ENCODE measurements at places on chromosomes 2 and 18.

GRCh38 chr2:26442707-26443106, 35.2 kb downstream of the OTOF start:
- H3K4me1 ChIP-seq: no peaks in the 10 kb centered on the region
- H3K27me3 ChIP-seq: no peaks in the 10 kb centered on the region
- H3K27ac ChIP-seq: no peak overlapping the region
- no peak overlapping the region for H3K4me3 ChIP-seq
- no peak for DNase-seq

- peaks cover 21% of the 10 kb centered on the region for H3K36me3 ChIP-seq
- H3K27ac ChIP-seq: peak overlapping the region; percentile 48
- no peaks in the 10 kb centered on the region for H3K27me3 ChIP-seq
- peak; percentile 58 for DNase-seq
Measured at GRCh38 chr2:70083344-70084156, 3.7 kb upstream of the PCBP1 start.

GRCh38 chr2:43313642-43314017, 87.2 kb upstream of the ZFP36L2 start:
- H3K27ac ChIP-seq: peak overlapping the region; percentile 74
- H3K27me3 ChIP-seq: no peaks in the 10 kb centered on the region
- H3K36me3 ChIP-seq: no peaks in the 10 kb centered on the region
- H3K4me3 ChIP-seq: no peak overlapping the region
- no peak for DNase-seq

DNA sequence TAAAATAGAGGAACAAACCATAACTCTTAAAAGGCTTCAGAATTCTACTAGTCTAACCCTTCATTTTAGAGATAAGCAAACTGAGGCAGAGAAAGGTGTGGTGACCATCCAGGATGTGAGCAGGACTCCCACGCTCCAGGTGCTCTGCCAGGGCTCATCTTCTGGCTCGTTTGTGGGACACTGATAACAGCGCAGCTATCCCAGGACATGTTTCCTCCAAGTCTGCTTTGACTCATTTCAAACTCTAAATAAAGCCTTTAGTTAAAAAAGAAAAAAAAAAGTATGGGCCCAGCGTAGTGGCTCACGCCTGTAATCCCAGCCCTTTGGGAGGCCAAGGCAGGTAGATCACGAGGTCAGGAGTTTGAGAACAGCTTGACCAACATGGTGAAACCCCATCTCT, 28.4 kb downstream of the CNRIP1 start:
- H3K27ac ChIP-seq: no peak overlapping the region
- no peak for DNase-seq
- no peak overlapping the region for H3K4me3 ChIP-seq
- no peaks in the 10 kb centered on the region for H3K36me3 ChIP-seq
- no peaks in the 10 kb centered on the region for H3K27me3 ChIP-seq
- no peaks in the 10 kb centered on the region for H3K4me1 ChIP-seq

- DNase-seq: no peak
- H3K27me3 ChIP-seq: no peaks in the 10 kb centered on the region
- H3K4me3 ChIP-seq: no peak overlapping the region
- no peaks in the 10 kb centered on the region for H3K4me1 ChIP-seq
- no peaks in the 10 kb centered on the region for H3K36me3 ChIP-seq
Measured at GRCh38 chr2:24055750-24056149, 6.2 kb downstream of the FKBP1B start.

DNA sequence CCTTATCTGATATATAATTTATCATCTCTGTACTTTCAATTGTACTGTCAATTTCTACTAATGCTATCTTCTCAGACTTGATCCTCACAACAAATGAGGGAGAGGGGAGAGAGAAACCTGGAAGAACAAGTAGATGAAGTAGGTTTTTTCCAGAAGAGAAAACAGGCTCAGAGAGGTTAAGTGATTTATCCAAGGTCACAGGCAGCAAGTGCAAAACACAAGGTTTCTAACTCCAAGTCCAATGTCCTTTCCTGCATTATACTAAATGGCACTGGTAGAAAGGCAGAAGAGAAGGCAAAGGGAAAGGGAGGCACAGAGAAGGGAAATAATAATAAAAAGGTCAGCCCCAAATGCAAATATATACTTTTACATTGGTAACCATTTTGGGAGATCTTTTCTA, 7.5 kb downstream of the MEX3C start:
- no peak for DNase-seq
- no peaks in the 10 kb centered on the region for H3K27me3 ChIP-seq
- peaks cover 18% of the 10 kb centered on the region for H3K4me1 ChIP-seq
- no peaks in the 10 kb centered on the region for H3K36me3 ChIP-seq
- H3K27ac ChIP-seq: no peak overlapping the region

GRCh38 chr2:208334230-208334629, 68.2 kb downstream of the PIKFYVE start:
- H3K4me1 ChIP-seq: no peaks in the 10 kb centered on the region
- H3K27me3 ChIP-seq: no peaks in the 10 kb centered on the region
- H3K36me3 ChIP-seq: peaks cover 63% of the 10 kb centered on the region
- H3K27ac ChIP-seq: no peak overlapping the region

DNA sequence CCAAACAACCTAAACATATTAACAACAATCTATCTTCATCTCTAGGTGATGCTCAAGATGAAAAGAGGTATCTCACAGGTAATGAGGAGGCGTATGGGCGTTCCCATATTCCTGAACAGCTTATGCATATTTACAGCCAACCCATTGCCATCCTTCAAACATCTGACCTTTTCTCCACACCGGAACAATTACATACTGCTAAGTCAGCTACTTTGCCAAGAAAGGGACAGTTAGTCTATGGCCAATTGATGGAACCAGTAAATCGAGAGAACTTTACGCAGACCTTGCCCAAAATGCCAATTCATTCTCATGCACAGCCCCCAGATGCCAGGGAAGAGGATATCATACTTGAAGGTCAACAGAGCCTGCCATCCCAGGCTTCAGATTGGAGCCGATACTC, 68.0 kb downstream of the FAM171B start:
- H3K36me3 ChIP-seq: peaks cover 12% of the 10 kb centered on the region
- no peak for DNase-seq
- H3K4me3 ChIP-seq: no peak overlapping the region
- H3K27ac ChIP-seq: no peak overlapping the region

DNA sequence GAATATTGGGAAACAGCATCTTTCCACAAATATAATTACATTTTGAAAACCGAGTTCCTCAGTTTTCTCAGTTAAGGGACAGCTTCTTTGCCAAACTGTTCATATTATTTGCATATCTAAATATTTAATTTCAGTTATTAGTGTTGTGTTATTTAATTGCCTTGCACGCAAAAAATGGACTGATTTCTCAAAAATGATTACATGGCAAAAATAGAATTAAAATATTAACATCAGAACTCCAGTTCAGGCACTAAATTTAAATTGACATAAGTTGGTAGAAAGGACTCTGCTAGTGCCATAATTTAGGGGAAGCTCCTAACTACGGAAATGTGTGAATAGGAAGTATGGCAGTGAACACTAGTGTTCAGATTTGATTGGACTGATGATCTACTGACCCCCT, 209.6 kb downstream of the PARD3B start:
- H3K4me3 ChIP-seq: no peak overlapping the region
- H3K4me1 ChIP-seq: no peaks in the 10 kb centered on the region
- H3K27me3 ChIP-seq: no peaks in the 10 kb centered on the region
- no peak overlapping the region for H3K27ac ChIP-seq

GRCh38 chr2:106078096-106078495, 116.0 kb downstream of the UXS1 start:
- H3K27ac ChIP-seq: no peak overlapping the region
- H3K36me3 ChIP-seq: no peaks in the 10 kb centered on the region
- DNase-seq: no peak
- H3K27me3 ChIP-seq: no peaks in the 10 kb centered on the region

DNA sequence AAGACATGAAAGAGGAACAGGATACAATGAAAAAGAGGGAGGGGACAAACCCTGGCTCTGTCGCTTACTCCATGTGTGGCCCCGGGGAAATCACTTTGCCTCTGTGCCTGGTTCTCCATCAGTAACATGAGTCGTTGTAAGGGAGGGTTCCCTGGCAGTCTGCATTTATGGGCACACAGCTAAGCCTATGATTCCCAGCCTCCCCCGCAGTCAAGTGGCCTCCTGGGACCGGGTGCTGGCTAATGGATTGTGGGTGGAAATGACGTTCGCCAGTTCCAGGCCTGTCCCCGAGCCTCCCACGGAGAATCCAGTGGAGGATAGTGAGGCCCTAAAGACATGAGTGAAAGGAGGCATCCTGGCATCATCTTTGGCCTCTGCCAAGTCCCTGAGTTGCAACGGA, 42.7 kb downstream of the SFXN5 start:
- H3K27me3 ChIP-seq: no peaks in the 10 kb centered on the region
- no peak overlapping the region for H3K27ac ChIP-seq
- no peak overlapping the region for H3K4me3 ChIP-seq
- peaks cover 2% of the 10 kb centered on the region for H3K4me1 ChIP-seq
- DNase-seq: peak; percentile 77
- no peaks in the 10 kb centered on the region for H3K36me3 ChIP-seq

- no peak for DNase-seq
- H3K4me3 ChIP-seq: no peak overlapping the region
- no peak overlapping the region for H3K27ac ChIP-seq
- no peaks in the 10 kb centered on the region for H3K27me3 ChIP-seq
Measured at GRCh38 chr2:36322108-36322507, 33.5 kb upstream of the CRIM1 start.

DNA sequence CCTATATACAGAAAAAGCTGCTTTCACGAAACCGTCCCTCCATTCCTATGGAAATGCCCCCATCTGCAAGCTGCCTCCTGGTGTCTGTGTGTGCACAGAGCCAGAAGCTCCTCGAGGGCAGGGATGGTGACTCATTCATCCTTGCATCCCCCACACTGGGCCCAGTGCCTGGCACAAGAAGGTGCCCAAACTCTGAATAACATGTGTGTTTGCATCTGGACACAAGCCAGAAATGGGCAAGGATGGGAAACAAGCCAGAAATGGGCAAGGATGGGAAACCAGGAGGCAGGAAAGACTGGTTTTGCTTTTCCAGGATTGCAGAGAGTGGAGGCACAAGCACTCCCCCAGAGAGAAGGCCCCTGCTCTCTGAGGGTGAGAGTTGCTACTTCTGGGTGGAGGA, 313.9 kb downstream of the CELF4 start:
- peaks cover 8% of the 10 kb centered on the region for H3K27me3 ChIP-seq
- no peak overlapping the region for H3K4me3 ChIP-seq
- H3K27ac ChIP-seq: no peak overlapping the region
- peaks cover 4% of the 10 kb centered on the region for H3K4me1 ChIP-seq
- no peak for DNase-seq

GRCh38 chr2:85737481-85737880, 16.3 kb upstream of the ATOH8 start:
- H3K27ac ChIP-seq: peak overlapping the region; percentile 98
- DNase-seq: peak; percentile 76
- H3K36me3 ChIP-seq: no peaks in the 10 kb centered on the region
- H3K4me3 ChIP-seq: no peak overlapping the region

DNA sequence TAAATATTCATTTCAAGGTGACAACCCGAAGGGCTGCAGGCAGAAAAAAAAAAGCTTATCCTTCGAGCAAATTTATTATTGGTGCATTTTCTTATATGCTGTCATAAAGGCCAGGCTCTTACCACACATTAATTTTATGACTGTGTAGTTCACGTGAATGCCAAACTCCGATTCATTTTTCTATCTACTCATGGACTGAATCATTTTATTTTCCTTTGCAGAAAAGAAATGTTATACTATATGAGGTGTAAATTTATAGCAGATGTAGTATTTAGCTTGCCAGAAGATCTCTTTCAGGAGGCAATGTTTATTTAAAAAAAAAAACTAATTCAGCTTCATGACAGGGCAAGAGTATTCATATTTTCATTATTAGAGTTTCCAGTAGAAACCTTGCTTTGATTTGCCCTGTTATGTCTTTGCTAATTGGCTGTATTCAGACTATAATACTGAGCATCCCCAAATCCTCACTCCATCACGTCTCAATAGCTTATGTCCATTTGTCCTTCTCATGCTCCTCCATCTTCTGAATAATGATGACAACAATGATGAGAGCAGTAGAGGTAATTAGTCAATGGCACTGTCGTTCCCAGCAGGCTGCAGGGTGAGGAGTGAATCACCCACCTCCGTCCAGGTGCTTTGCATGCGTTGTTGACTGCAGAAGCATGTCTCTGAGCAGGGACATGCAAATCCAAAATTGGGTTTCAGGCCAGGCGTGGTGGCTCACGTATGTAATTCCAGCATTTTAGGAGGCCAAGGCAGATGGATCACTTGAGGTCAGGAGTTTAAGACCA, 101.1 kb upstream of the RAB12 start:
- no peaks in the 10 kb centered on the region for H3K27me3 ChIP-seq
- H3K4me3 ChIP-seq: no peak overlapping the region
- no peaks in the 10 kb centered on the region for H3K36me3 ChIP-seq
- DNase-seq: no peak
- no peaks in the 10 kb centered on the region for H3K4me1 ChIP-seq
- no peak overlapping the region for H3K27ac ChIP-seq

GRCh38 chr18:38670486-38670885, 1104.9 kb upstream of the CELF4 start:
- H3K27me3 ChIP-seq: no peaks in the 10 kb centered on the region
- H3K27ac ChIP-seq: no peak overlapping the region
- no peaks in the 10 kb centered on the region for H3K4me1 ChIP-seq
- no peaks in the 10 kb centered on the region for H3K36me3 ChIP-seq
- H3K4me3 ChIP-seq: no peak overlapping the region

- no peak for DNase-seq
- no peaks in the 10 kb centered on the region for H3K27me3 ChIP-seq
- H3K4me1 ChIP-seq: no peaks in the 10 kb centered on the region
- no peaks in the 10 kb centered on the region for H3K36me3 ChIP-seq
- no peak overlapping the region for H3K27ac ChIP-seq
Measured at GRCh38 chr2:220224691-220225543, 597.5 kb downstream of the SLC4A3 start.

DNA sequence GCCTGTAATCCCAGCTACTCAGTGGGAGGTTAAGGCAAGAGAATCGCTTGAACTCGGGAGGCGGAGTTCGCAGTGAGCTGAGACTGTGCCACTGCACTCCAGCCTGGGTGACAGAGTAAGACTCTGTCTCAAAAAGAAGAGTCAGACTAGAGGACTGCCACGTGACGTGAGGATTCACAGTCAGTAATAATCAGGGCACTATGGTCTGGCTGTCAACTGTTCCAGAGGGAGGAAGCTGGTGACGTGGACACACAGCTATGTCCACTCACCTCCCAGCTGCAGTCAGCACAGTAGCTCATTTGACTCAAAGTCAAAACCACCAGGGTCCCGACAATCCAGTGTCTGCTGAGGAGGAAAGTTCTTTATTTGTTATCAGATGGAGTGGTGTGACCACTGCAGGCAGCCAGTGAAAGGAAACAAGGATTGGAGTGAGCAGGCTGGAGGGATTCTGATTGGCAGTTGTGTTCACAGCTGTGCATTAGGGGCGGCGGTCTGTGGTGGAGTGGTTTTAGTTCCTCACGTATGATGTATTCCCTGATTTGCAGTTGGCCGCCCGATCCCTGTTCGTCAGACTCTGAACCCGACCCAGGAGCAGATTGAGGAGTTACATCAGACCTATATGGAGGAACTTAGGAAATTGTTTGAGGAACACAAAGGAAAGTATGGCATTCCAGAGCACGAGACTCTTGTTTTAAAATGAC, 37.9 kb downstream of the MOGAT1 start:
- DNase-seq: peak; percentile 90
- no peaks in the 10 kb centered on the region for H3K36me3 ChIP-seq
- peak overlapping the region; percentile 91 for H3K27ac ChIP-seq
- no peaks in the 10 kb centered on the region for H3K27me3 ChIP-seq
- no peak overlapping the region for H3K4me3 ChIP-seq

Data from ascending aorta (tissue), 2 donors.